ENCODE measurements at places on chromosomes 7 and 10.

- DNase-seq = no peak
Measured at GRCh38 chr7:867001-867405, 9.4 kb upstream of the GET4 start.

- DNase-seq = no peak
Measured at GRCh38 chr7:156545979-156546378, 94.6 kb upstream of the RNF32 start.

DNA sequence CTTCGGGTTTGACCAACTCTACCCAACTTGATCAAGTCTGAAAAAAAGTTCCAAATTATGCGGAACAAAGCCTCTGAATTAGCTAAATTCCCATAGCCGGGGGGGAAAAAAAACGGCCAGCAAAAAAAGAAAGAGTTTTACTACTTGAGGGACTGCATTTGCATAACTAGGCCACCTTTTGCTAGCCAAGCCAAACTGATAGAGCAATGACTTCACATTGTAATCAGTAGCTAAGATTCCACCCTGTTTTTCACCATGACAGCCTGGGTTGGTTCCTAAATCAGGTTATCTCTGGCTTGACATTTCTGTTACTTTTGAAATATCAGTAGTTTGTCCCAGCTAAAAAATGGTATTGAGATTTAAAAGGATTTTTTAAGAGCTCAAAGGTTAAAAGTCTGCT lies 31.4 kb upstream of the CREB3L2 start:
- no peak for DNase-seq

GRCh38 chr7:121300685-121301420 lies 27.9 kb upstream of the WNT16 start:
- DNase-seq = no peak

Measured in HEK293T (cell line).